ENCODE measurements at places on chromosomes 2 and 18.

GRCh38 chr18:43596105-43596712, 318.9 kb upstream of the SYT4 start:
- no peak for DNase-seq

DNA sequence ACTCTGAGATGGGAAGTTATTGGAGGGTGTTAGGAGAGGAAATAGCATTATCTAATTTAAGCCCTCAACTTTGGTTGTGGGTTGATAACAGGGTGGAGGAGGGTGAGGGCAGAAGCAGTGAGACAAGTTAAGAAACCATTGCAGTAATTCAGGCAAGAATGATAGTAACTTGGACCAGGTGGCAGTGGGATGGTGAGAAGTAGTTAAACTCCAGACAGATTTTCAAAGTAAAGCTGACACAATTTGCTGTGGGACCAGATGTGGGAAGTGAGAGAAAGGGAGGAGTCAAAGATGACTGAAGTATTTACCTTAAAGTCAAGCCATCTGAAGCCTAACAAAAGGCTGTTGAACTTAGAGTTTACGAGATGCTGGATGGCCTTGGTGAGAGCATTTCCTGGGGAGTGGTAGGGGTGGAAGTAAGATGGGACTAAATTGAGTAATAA, 163.2 kb upstream of the KLF7 start:
- no peak for DNase-seq

GRCh38 chr2:74444498-74445318, 3.0 kb upstream of the RTKN start:
- no peak for DNase-seq

DNA sequence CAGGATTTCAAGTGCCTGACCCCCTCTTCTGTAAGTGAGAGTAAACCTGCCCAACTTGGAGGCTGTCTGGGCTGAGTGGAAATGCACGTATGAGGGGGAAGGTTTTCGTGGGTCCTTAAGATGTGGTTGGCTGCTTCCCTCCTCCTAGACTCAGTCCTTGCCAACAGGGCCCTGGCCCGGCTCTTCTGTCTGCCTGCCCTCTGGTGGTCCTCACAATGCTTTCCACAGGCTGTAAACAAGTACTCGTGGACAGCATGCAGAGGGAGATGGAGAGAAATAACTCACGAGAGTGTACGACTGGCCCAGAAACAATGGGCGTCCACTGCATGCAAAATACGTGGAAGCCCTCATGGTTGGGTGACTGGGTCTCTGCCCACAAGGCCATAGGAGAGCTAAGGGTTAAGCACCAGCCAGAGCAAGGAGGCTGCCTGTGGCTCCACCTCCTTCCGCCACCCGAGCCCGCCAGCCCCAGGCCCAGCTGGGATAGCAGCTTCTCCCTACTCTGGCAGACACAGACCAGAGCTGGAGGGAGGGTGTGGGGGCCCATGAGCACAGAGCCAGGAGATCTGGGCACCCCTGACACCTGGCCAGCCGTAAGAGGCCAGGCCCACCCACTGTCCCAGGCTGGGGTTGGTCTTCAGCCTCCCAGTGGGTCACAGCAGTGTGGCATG, 17.0 kb upstream of the ARHGEF4 start:
- no peak for DNase-seq

- no peak for DNase-seq
These were observed 268.1 kb upstream of the CXCR4 start for GRCh38 chr2:136386046-136386445.

DNA sequence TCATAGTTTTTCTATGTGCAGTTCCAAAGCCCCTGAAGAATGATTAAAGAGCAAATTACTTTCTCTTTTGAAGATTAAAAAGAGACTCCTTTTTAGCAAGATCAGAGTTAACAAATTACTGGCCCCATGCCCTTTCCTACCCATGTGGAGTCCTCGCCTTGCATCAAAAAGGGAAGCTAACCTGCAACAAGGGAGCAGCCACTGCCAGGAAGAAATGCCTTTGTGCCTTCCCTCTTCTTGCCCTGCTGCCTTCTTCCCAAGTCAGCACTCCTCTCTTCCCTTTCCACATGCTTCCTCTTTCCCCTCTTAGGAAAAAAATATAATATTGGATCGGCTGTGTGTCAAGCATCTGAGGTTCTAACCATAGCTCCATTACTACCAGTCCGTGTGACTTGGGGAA, 37.1 kb upstream of the CYP1B1 start:
- DNase-seq: no peak

- DNase-seq: peak; percentile 82
These were observed 131.1 kb downstream of the FMNL2 start for GRCh38 chr2:152466041-152466440.

- no peak for DNase-seq
These were observed 156.7 kb downstream of the TPO start for GRCh38 chr2:1569879-1570450.

DNA sequence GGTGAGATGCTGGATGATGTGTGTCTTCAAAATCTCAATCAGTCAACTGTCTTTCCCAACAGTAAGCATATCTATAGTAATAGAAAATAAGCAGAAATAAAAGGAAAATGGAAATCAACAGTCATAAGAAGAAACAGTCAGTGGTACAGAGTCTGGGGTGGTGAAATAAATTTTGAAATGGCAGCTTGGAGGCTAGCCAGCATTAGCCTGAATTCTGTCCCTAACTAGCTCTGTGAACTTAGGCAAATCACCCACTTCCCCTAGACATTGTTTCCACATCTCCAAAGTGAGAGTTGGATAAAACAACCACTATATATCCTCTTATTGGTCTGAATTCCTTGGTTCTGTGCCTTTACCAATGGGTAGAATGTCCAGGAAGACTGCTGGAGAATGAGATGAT, 189.7 kb upstream of the REV1 start:
- DNase-seq: no peak

GRCh38 chr2:73257425-73258125, 23.5 kb downstream of the CCT7 start:
- DNase-seq: no peak

- DNase-seq: no peak
These were observed 58.1 kb upstream of the FOSL2 start for GRCh38 chr2:28334527-28334894.

GRCh38 chr2:10229462-10230099, 73.1 kb upstream of the HPCAL1 start:
- no peak for DNase-seq

DNA sequence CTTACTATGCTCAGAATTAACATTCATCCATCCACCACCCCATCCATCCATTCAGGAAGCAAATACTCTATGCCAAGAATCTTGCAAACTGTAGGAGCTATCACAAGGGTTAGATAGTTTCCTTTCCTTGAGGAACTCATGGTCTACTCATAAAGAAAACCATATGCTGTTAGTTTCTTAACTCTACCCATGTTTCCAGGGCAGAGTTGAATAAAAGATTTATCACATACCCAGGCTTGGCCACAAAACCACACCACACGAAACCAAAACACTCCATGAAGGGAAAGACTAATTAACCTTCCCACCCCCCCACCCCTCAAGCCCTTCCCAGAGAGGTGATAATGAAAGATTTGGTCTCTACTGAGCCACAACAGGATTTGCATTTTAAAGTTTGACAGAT, 23.7 kb upstream of the MSGN1 start:
- DNase-seq: no peak

DNA sequence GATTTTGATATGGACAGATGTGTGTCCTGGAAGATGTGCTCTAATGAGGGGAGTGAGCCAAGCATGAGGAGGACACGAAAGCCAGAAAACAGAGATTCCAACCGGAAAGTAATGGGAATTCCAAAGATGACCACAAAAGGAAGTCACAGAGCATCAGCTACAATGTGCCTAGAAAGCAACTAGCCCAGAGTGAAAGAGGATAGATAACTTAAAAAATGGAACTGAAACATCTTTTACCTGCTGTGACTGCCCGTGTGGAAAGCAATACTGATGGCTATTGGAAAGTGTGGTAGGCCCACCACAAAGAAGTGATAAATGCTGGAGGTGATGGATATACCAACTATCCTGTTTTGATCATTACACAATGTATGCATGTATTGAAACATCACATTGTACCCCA, 21.6 kb downstream of the DNMT3A start:
- no peak for DNase-seq

GRCh38 chr18:54957296-54957832, 1.9 kb downstream of the CCDC68 start:
- no peak for DNase-seq

DNA sequence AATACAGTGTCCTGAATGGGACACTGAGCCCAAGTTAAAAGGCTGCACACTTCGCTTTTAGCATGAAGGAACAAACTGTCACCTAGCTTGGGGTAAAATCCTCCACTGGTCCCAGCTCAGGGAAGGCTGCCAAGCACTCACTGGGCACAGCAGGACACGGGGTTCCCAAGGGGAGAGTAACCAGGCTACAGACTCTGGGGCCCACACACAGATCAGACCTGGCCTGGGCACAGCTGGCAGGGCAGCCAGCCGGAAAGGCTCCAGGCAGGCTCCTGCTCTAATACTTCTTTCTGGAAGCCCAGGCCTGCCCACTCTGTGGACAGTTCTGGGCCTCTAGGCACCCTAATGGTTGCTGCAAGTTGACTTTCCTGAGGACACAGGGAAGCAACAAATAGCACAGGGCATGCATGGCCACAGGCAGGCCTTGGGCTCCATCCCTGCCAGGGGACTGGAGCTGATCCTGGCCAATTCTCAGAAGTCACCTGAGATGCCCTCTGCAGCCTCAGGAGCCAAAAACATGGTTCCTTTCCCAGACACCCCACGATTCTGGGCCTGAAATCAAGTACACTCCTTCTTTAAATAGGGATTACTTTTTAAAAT, 18.7 kb upstream of the SULT1C3 start:
- DNase-seq: no peak

GRCh38 chr2:195667974-195668373, 10.9 kb downstream of the SLC39A10 start:
- DNase-seq: no peak

GRCh38 chr2:62826141-62826540, 120.6 kb downstream of the EHBP1 start:
- peak; percentile 77 for DNase-seq

DNA sequence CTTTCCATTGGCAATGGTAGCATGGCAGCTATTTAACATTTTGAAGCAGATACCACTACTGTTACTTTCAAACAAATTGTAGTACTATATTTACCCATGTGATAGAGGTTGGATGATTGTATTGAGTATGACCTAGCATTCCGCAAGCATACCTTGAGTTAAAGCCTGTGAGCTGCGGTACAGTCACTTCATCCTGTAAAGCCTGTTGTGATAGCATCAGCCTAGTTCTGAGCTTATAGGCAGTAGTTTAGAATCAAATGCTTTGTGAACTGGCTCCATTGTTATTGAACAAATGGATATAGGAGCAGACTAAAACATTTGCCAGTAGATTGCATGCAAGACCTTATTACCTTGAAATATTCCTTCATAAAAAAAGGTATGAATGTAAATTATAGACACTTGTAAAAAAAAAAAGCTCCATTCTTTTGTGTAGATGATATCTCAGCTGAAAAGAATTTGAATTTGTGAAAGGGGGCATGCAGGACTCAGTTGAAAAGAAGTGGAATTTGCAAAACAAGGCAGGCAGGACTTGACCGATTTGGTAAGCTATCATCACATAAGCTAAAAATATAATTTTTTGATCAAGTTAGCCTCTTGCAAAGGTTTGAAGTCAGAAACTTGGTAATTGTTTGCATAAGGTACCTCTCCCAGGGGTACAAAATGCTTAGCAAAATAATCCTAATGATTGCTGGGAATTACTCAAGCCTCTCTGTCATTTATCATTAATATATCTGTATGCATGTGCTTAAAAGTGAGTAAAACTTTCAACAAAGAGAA, 138.5 kb upstream of the ITGA4 start:
- no peak for DNase-seq

- DNase-seq: no peak
These were observed 1.8 kb upstream of the DRC1 start for GRCh38 chr2:26399771-26400376.

DNA sequence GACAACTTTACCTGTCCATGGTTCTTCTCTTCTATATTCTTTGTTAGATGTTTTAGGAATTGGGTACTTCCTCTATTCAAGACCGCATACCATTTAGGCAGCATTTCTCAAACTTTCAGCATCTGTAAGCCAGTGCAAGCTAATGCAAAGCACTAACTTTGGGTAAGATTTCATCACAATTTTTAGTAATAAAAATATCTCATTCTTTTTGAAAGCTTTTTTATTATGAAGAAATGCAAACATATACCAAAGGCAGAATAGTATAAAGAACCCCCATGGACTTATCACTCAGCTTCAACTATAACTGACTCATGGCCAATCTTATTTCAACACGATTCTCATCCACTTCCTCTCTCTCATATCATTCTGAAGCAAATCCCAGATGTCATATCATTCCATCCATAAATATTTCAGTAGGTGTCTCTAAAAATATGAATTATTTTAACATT, 32.9 kb downstream of the INO80C start:
- DNase-seq: no peak

GRCh38 chr2:25259737-25260124, 82.0 kb downstream of the DNMT3A start:
- no peak for DNase-seq

GRCh38 chr2:239268549-239268948, 132.3 kb downstream of the HDAC4 start:
- no peak for DNase-seq

DNA sequence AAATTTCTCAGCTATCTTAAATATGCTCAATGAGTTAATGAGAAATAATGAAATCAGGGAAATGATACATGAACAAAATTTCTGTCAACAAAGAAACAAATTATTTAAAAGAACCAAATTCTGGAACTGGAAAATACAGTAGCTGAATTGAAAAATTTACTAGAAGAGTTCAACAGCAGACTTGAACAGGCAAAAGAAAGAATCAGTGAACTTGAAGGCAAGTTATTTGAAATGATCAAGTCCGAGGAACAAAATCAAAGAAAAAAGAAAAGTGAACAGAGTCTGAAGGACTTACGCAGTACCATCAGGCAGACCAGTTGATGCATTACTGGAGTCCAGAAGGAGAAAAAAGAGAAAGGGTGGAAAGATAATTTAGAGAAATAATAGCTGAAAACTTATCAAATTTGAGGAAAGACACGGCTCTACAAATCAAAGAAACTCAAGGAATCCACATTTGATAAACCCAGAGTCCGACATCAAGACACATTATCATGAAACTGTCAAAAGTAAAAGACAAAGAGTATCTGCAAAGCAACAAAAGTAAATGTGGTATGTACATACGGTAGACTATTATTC, 83.6 kb downstream of the CCDC138 start:
- no peak for DNase-seq

DNA sequence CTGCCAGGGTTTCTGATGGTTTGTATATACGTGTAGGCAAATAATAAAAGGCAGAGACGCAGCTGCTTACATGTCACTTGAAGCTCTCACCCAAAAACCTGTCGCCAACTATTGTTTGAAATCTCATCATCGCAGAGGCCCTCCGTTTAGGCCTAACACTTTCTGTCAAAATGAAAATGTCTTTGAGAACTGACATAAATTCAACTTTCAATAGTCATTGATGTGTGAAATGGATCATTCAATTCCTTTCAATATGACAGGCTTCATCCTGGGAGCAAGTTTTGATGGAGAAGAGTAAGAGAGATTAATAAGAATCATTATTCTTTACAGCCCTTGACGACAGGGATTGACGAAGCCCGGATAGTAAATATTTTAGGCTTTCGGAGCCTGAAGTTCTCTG, 2.7 kb downstream of the ACTG2 start:
- no peak for DNase-seq

GRCh38 chr2:71613953-71614925, 160.9 kb downstream of the DYSF start:
- no peak for DNase-seq
